ENCODE measurements at places on chromosomes 3 and 15.

DNA sequence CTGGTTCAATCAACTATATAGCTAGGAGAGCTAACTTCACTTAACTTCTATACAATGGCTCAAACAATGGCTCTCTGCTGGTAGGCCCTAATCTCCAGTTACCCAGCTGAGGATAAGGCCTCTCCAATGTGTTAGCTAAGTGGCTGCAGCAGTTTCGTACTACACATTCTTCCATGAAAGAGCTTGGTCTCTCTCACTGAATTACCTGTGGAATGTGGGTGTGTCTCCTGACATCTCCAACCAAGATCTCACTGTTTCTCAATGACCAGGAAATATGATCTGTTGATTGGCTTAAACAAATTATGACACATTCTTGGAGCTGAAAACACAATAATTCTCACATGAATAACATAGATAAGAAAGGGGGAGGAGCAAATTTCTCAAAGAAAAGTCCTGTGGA, 169.8 kb upstream of the ROBO1 start:
- H3K4me3 ChIP-seq = no peak overlapping the region
- DNase-seq = no peak
- no peak overlapping the region for H3K27ac ChIP-seq
- no peaks in the 10 kb centered on the region for H3K4me1 ChIP-seq

DNA sequence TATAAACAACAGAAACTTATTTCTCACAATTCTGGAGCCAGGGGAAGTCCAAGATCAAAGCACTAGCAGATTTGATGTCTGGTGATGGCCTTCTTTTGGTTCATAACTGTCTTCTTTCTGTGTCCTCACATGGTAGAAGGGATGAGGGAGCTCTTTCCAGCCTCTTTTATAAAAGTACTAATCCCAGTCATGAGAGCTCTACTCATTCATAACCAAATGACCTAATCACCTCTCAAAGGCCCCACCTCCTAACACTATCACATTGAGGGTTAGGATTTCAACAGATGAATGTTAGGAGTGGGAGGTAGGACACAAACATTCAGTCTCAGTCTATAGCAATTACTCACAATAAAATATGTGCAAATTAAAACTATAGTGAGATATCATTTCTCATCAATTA, 50.1 kb upstream of the UBE2E2 start:
- no peak overlapping the region for H3K4me3 ChIP-seq
- H3K27ac ChIP-seq = no peak overlapping the region
- H3K27me3 ChIP-seq = peaks cover 3% of the 10 kb centered on the region
- no peaks in the 10 kb centered on the region for H3K36me3 ChIP-seq
- H3K4me1 ChIP-seq = no peaks in the 10 kb centered on the region

DNA sequence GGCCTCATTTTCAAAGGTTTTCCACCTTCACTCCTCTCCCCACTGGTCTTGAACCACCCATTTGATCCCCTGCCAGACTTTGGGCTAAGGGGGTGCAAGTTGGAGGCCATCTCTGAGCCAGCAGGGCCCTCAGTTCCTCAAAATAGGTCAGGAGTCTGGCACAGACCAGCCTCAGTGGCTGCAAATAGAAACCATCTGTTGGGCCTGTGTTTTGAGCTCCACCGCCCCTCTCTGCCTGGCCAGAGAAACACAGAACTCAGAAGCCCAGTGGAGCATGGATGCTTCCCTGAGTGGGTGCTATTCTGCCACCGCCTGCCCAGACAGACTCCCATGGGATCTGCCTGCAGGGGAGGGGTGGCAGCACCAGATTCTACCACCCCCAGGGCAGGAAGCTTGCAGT, 56.3 kb downstream of the CORO2B start:
- no peaks in the 10 kb centered on the region for H3K36me3 ChIP-seq
- DNase-seq = no peak
- H3K4me3 ChIP-seq = no peak overlapping the region
- H3K4me1 ChIP-seq = no peaks in the 10 kb centered on the region
- H3K27ac ChIP-seq = no peak overlapping the region

GRCh38 chr15:41564286-41564959, 5.4 kb downstream of the TYRO3 start:
- no peak overlapping the region for H3K27ac ChIP-seq
- no peak for DNase-seq
- peaks cover 7% of the 10 kb centered on the region for H3K4me1 ChIP-seq
- peaks cover 20% of the 10 kb centered on the region for H3K27me3 ChIP-seq

- H3K4me1 ChIP-seq = no peaks in the 10 kb centered on the region
- no peak overlapping the region for H3K27ac ChIP-seq
- H3K36me3 ChIP-seq = no peaks in the 10 kb centered on the region
- H3K27me3 ChIP-seq = peaks cover 12% of the 10 kb centered on the region
These were observed 67.3 kb downstream of the PPARG start for GRCh38 chr3:12356175-12356574.
